ENCODE measurements at places on chromosomes 3 and 15.

DNA sequence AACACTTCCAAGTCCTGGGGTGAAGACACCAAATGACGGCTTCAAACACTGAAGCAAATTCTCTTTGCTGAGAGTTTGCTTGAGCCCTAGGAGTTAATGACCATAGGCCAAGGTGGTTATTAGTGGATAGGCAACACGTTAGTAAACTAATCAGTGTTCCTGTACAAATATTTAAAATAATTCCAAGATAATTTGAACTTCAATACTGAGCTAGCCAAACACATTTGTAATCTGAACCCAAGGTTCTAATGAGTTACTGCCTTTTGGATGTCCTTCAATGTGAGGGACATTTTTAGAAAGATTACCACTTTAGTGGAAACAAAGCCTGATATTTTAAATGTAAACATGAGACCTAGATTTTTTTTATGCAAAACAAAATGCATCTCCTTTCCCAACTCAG lies 94.6 kb downstream of the THRB start:
- DNase-seq, result no peak

GRCh38 chr3:112685420-112685819 lies 44.5 kb upstream of the CCDC80 start:
- no peak for DNase-seq

GRCh38 chr3:155701882-155702465 lies 42.9 kb downstream of the PLCH1 start:
- DNase-seq, result no peak

GRCh38 chr3:46187341-46187700 lies 20.8 kb downstream of the CCR1 start:
- no peak for DNase-seq

DNA sequence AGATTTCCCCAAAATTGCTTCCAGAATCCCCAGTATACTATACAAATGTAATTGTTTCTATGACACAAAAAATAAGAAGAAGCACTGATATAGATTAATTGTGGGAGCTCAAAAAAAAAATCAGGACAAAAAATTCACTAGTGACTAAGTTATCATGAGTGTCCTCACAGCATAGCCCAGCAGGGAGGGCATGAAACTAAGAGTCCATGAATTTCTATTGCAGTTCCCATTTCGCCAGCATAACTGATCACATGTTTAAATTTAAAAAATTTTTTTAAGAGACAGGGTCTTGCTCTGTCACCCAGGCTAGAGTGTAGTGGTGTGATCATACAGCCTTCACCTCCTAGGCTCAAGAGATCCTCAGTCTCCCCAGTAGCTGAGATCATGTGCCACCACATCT lies 10.6 kb downstream of the NCEH1 start:
- no peak for DNase-seq

DNA sequence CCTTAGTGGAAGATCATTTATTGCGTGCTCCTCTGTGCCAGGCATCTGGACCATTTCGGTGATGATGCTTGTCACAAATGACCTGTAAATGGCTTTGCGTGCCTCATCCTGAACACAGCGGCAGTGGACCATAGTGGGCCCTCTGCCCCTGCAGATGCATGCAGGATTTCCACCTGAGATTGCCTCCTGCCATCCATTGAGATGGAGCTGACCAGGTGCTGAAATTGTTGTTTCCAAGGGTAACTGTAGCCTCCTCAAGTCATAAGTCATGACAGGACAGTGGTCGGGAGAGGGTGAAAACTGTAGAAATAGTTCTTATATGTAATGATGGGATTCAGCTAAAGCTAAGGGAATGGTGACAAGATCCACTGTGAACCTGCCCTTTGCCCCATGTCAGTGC lies 35.5 kb downstream of the CLSTN2 start:
- DNase-seq, result no peak

DNA sequence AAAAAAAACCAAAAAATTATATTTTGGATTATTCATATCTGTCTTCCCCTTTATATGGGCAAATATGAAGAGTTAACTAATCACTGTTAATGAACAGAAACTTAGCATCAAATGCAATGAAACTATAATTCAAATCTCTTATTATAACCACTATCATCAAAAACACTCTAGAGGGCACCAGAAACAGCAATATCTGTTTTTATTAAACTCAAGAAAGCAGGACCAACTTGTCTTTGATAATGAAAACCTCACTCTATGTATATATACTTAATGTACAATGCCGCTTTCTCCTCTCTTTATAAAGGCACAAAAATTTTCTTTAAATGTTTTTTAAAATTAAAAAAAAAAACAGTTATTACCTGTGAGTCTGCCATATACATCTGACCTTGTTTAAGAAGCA lies 92.7 kb downstream of the UACA start:
- DNase-seq, result no peak

DNA sequence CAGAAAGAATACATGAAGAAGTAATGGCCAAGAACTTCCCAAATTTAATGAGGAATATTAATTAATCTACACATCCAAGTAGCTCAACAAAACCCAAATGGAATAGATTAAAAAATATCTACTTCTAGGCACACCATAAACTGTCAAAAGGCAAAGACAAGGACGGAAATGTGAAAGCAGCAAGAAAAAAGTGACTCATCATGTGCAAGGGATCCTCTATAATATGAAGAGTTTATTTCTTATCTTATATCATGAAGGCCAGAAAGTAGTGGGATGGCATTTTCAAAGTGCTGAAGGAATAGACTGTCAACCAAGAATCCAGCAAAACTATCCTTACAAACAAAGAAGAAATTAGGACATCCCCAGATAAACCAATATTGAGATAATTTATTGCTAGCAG lies 73.9 kb upstream of the PRICKLE2 start:
- DNase-seq, result no peak

- no peak for DNase-seq
These were observed 83.2 kb downstream of the RAB11A start for GRCh38 chr15:65952391-65953053.

GRCh38 chr3:112335434-112335781 lies 2.5 kb downstream of the CD200 start:
- no peak for DNase-seq

DNA sequence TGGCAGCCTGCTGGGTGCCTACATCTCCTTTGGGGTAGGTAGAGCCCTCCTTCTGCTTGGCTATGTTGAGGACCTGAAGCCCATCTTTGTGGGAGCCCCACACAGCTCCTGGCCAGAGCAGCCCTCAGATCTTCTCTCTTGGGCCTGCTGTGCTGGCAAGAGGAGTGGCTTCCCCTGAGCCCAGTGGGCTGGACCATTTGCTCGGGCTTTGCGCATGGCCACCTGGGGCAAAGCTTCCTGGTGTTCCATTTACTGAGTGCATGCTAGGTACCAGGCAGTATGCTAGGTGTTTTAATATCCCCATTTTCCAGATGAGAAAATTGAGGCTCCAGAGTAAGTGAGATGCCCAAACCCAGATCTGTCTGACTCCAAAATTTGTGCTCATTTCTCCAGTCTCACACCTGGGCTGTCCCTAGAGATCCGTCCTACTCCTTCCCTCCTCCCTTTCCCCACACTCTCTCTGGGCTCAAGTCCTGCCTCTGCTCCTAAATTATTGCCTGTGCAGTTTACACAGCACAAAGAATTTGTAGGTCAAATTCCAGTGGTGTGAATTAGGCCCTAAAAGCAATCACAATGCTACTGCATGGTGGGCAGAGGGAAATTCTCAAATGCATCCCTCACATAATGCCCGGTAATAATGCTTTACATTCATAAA lies 39.7 kb downstream of the SLC28A1 start:
- DNase-seq, result no peak

DNA sequence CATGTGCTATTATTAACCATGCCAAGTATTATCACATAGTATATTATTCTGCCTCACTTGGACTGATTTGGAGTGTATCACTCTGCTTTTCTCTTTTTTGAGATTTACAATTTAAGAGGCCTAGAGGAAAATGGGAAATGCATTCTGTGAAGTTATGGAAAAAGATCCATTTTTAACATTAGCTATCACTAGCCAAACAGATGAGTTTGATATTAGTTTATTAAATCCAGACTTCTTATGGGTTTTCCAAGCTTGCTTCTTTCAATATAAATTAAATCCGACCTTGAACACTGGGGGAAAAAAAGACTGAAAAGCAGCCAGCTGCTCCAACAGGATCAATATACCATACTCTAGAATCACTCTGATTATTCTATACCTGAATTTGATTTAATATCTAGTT lies 30.1 kb upstream of the PLOD2 start:
- no peak for DNase-seq

DNA sequence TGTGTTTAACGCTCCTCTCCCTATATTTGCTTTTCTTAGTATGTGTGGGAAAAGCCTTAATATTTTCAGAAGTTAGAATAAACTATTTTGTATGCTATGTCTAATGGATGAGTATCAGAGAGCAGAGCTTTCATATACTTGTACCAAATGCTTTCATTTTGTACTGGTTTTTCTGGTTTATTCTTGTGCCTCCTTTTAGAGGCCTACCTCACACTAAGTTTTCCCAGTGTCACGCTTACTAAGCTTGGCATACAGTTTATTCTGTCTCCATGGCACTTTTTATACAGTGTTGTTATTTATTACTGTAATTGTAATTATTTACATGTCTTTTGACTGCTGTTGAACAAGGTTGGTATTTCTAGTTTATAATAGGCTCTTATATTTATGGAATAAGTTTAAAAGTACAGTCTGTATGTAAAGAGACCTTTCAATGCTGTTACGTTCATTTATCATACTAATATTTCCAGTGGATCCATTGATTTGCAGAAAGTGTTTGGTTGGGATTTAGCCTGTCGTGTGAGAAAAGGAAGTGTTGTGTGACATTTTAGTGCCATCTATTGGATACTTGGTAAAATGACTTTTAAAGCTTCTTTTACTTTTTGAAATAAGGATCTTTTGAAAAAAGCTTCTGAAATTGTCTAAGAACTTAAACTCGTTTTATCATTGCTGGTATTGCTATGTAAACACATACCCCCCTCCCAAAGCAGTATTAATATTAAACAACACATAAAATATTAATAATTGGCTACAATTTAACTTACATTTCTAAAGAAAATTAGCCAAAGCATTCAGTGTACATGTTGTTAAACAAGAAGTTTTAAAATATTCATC lies 5.2 kb upstream of the EBLN2 start:
- DNase-seq, result no peak

GRCh38 chr3:69433121-69433968 lies 47.5 kb upstream of the FRMD4B start:
- DNase-seq, result no peak

DNA sequence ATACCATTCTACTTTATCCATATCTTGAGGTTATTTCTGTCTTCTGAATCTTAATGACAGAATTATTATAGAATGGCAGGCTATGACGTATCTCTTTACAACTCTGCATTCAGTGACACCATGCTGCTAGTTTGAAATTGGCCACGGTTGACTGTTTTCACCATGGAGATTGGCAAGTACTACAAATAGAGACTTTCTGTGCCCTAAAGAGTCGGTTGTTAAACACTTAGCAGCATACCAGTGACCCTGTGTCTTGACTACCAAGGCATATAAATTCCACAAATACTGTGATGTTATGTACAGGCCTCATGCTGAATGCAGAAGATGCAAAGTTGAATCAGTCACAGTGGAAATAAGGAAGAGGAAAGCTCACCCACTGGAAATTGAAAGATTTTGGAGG lies 67.0 kb upstream of the CADPS start:
- no peak for DNase-seq

DNA sequence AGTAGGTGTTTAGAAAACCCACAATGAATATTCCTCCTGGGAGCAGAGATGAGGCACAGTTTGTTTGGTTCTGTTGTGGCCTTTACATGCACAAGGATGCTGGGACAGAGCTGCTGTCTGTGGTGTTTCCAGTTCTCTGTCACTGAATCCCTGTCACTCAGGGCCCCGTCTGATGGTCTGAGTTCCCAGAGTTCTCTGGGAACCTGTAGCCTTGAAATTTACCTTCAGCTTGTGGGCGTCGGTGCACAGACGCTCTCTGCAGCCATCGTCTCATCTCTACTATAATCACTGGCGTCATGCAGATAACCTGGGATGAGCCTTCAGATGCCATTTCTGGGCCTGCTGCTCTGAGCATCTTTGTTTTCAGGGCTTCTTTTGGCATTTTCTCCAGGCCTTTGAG lies 81.9 kb downstream of the LRRK1 start:
- no peak for DNase-seq

DNA sequence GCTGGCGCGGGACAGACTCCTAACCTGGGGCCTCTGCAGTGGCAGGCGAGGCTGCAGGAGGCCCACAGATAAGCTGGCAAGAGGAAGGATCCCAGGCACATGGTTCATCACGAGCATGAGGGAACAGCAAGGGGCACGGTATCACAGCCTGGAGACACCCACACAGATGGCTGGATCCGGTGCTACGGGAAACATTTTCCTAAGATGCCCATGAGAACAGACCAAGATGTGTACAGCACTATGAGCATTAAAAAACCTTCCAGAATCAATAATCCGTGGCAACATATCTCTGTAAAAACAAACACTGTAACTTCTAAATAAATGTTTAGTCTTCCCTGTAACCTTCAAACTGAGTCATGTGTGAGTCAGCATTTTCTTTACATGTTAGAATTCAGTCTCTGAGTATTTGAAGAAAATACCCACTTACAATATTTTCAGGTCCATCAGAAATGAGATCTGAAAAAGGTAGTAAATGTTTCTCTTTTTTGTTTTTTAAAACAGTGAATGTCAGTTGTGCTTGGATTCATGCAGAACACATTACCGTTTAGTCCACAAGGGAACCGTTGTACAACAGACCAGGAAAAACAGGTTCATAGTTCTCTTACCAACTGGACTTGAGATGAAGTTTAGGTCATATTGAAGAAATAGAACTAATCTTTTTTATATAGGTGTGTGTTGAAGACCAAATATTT lies 75.9 kb downstream of the BOC start:
- no peak for DNase-seq

GRCh38 chr15:37619358-37620042 lies 314.9 kb upstream of the TMCO5A start:
- no peak for DNase-seq

- no peak for DNase-seq
These were observed 13.1 kb downstream of the CCR5AS start for GRCh38 chr3:46393554-46394434.

- no peak for DNase-seq
These were observed 122.0 kb upstream of the PROK2 start for GRCh38 chr3:71906976-71907375.

DNA sequence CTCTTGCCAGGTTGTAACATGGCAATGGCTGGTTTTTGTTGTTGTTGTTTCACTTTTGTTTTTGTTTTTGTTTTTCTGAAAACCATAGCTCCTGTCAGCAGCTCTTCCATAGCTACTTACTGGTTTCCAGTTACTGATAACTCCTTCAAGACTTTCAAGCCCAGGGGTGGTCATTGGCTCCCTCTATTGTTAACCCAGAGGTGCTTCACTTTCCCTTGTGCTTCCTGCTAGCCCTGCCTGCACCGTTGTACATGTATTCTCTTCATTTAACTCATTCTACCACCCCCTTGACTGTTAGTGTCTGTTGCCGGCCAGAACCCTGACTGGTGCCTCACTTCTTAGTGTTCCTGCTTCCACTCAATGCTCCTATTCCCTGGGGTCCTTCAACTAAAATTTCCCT lies 4.2 kb upstream of the TRAT1 start:
- DNase-seq, result peak; percentile 49

DNA sequence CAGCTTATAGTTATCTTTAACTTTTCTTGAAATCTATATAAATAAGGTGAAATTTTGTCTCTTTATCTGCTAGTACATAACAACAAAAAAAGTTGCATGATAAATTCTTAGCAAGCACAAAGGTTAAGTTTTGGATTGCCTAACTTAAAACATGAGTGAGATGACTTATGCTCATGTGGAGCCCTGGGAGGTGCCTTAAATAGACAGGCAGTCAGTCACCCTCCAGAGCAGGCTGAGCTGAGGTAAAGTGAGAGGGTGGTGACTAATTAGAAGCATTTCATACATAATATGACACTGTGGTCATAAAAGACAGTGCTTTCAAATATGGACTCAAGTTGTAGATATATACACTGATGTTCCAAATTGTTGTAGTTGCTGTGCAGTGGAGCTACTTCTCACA lies 14.6 kb upstream of the MME start:
- DNase-seq, result no peak
